Liver (tissue), 10 donors: ENCODE measurements at places on chromosomes 13 and 19. TPM values are rescaled to one million over a fixed set of nuclear protein-coding genes. Genes with fewer than 3 reads are reported as not detected.

Gene LGALS14
- not detected for polyA plus RNA-seq

Gene CYP4F8
- not detected for polyA plus RNA-seq

Gene PRTN3
- polyA plus RNA-seq = 0.67 TPM

Gene KLK15
- not detected for polyA plus RNA-seq

Gene PSG2
- not detected for polyA plus RNA-seq
